Gastrocnemius medialis (tissue), 4 donors: ENCODE measurements at places on chromosomes 4 and X.

GRCh38 chrX:107704587-107704986 is 71.0 kb downstream of the TSC22D3 start:
- no peaks in the 10 kb centered on the region for H3K36me3 ChIP-seq
- H3K27me3 ChIP-seq: no peaks in the 10 kb centered on the region
- H3K27ac ChIP-seq: no peak overlapping the region
- no peak for DNase-seq
- no peak overlapping the region for H3K4me3 ChIP-seq

DNA sequence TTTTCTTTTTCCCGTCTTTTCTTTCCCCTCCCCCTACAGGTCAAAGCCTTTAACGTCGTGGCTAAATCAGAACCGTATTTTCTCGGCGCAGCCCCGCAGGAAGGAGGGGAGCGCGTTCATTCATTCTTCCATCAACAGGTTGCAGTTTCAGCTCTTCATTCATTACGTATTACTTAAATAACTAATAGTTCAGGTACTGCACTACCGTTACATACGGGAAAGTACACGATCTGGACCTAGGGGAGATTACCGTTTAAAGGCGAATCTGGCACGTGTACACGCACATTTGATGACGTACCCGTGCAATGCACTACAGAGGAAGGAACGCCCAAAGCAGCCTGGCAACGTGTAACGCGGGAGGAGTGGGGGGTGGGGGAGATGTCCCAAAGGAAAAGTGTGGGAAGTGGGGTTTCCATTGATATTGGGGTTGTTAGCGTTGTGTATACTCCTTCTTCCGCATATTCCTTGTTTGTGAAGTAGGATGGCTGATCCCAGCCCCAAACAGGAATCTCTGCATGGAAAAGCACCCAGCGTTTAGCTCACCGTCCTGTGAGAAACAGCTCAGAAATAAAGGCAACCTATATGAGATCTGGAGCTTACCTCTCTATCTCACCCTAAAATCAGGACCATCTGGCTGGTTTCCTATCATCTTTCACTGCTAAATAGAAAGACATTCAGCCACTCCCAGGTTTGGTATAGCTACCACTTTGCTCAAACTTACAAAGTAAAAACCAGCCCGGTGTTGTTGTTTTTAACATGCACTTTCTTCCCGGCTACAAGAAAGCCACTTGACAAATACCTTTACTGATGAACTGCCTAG is 585 bp upstream of the SEC24D start:
- no peak for DNase-seq
- peak overlapping the region; percentile 81 for H3K27ac ChIP-seq
- peak overlapping the region; percentile 99 for H3K4me3 ChIP-seq
- H3K27me3 ChIP-seq: no peaks in the 10 kb centered on the region

DNA sequence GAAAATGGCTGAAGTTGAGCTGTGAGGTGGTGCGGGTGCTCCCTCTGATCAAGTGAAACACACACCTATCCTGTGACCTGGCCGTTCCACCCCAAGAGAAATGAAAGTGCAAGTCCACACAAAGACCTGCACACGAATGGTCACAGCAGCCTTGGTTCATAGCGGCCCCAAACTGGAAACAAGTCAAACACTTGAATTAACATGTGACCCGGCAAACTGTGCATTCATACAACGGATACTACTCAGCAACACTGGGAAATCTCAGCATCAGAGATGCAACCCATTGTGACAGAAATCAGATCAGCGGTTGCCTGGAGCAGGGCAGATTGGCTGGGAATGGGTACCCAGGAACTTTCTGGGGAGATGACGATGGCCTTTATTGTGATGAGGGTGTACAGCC is 7.6 kb downstream of the G6PD start:
- H3K36me3 ChIP-seq: peaks cover under 1% of the 10 kb centered on the region
- no peak overlapping the region for H3K27ac ChIP-seq
- no peaks in the 10 kb centered on the region for H3K27me3 ChIP-seq
- H3K4me1 ChIP-seq: peaks cover 21% of the 10 kb centered on the region
- no peak overlapping the region for H3K4me3 ChIP-seq

- H3K27ac ChIP-seq: peak overlapping the region; percentile 17
- no peak for DNase-seq
- H3K27me3 ChIP-seq: no peaks in the 10 kb centered on the region
- no peaks in the 10 kb centered on the region for H3K36me3 ChIP-seq
- peaks cover 9% of the 10 kb centered on the region for H3K4me1 ChIP-seq
These were observed 66.1 kb downstream of the NR3C2 start for GRCh38 chr4:148376151-148376550.
